ENCODE measurements at places on chromosomes 6 and 20. TPM values are rescaled to one million over a fixed set of nuclear protein-coding genes. Genes with fewer than 3 reads are reported as not detected.
A peak's percentile ranks its signal among the peaks of the same experiment; 100 is the strongest.

Gene TAGAP
- 84.4 TPM for polyA plus RNA-seq

Gene PTK6
- polyA plus RNA-seq: not detected

Gene PI3
- polyA plus RNA-seq: not detected

Gene FAM209B
- polyA plus RNA-seq: 0.56 TPM

- no peak overlapping the region for H3K4me3 ChIP-seq
- no peaks in the 10 kb centered on the region for H3K36me3 ChIP-seq
- DNase-seq: no peak
- H3K4me1 ChIP-seq: peaks cover 7% of the 10 kb centered on the region
Measured at GRCh38 chr20:9330151-9330550, 184.2 kb upstream of the LAMP5 start.

GRCh38 chr6:52610745-52611355, 34.0 kb upstream of the TRAM2 start:
- H3K27me3 ChIP-seq: peaks cover 13% of the 10 kb centered on the region
- no peaks in the 10 kb centered on the region for H3K4me1 ChIP-seq
- no peaks in the 10 kb centered on the region for H3K36me3 ChIP-seq
- no peak overlapping the region for H3K27ac ChIP-seq
- no peak for DNase-seq

- H3K4me1 ChIP-seq: no peaks in the 10 kb centered on the region
- no peak overlapping the region for H3K27ac ChIP-seq
- no peak overlapping the region for H3K4me3 ChIP-seq
- no peaks in the 10 kb centered on the region for H3K36me3 ChIP-seq
- no peak for DNase-seq
- H3K27me3 ChIP-seq: peaks cover 5% of the 10 kb centered on the region
Measured at GRCh38 chr20:61949714-61950640, 115.7 kb downstream of the TAF4 start.

DNA sequence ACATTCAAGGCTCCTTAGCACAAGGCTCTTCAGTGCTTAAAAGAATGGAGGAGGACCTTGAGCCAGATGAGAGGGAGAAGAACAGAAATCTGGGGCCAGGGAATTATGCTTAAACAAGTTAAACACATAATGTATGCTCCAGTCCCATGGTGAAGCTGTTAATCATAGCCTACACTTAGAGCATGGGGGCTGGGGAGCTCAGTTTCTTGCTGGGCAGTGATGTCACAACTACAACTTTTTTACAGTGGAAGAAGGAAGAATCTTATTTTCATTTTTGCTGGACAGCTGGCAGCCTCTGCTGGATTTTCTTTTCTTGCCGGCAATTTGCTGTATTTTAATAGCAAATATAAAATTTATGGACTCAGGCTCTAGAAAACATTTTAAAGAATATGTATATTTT, 432.5 kb downstream of the CD109 start:
- H3K4me3 ChIP-seq: no peak overlapping the region
- H3K36me3 ChIP-seq: no peaks in the 10 kb centered on the region
- no peaks in the 10 kb centered on the region for H3K27me3 ChIP-seq
- H3K4me1 ChIP-seq: no peaks in the 10 kb centered on the region
- no peak for DNase-seq

DNA sequence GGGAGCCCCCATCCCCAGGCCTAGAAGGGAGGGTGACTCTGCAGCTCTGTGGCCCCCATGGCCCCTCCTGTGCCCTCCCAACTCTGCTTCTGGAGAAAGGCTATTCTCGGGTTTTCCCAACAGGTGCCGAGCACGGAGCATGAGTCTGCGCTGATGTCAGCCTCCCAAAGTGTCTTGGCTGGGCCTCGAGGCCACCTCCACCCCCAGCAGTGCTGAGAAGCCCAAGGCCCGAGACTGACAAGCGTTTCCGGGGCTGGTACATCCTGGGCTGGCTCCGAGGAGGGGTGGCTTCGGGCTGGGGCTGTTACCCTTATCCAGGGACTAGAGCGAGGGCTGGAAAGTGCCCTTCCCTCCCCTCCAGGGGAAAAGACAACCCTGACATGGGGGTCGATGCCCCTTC, 60.2 kb upstream of the GATA5 start:
- DNase-seq: no peak
- H3K36me3 ChIP-seq: no peaks in the 10 kb centered on the region
- no peaks in the 10 kb centered on the region for H3K27me3 ChIP-seq
- no peak overlapping the region for H3K4me3 ChIP-seq

- H3K27ac ChIP-seq: no peak overlapping the region
- no peak overlapping the region for H3K4me3 ChIP-seq
- peaks cover 11% of the 10 kb centered on the region for H3K27me3 ChIP-seq
Measured at GRCh38 chr6:169795196-169795595, 43.8 kb downstream of the ERMARD start.

GRCh38 chr6:35146453-35146852, 5.3 kb upstream of the TCP11 start:
- DNase-seq: peak; percentile 33
- no peak overlapping the region for H3K4me3 ChIP-seq
- H3K27ac ChIP-seq: no peak overlapping the region

DNA sequence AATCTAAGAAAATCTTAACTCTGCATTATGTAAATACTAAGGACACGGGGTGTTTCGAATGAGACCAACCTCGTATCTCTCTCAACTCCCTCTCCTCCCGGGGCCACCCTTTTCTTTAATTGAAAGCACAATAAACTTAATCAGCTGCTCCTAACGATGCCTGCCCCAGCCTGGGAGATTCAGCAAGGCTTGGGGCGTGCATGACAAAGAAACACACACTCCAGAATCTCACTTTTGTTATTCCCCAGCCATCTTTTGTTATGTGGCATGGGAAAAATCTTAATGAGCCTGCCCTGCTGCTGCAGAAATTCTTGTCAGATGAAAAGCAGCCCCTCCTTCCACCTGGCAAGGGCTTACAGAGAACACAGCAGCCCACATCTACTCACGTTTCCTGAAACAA, 117.4 kb downstream of the TTLL2 start:
- no peaks in the 10 kb centered on the region for H3K4me1 ChIP-seq
- no peak overlapping the region for H3K27ac ChIP-seq
- no peak for DNase-seq
- peaks cover 8% of the 10 kb centered on the region for H3K27me3 ChIP-seq
- H3K4me3 ChIP-seq: no peak overlapping the region

DNA sequence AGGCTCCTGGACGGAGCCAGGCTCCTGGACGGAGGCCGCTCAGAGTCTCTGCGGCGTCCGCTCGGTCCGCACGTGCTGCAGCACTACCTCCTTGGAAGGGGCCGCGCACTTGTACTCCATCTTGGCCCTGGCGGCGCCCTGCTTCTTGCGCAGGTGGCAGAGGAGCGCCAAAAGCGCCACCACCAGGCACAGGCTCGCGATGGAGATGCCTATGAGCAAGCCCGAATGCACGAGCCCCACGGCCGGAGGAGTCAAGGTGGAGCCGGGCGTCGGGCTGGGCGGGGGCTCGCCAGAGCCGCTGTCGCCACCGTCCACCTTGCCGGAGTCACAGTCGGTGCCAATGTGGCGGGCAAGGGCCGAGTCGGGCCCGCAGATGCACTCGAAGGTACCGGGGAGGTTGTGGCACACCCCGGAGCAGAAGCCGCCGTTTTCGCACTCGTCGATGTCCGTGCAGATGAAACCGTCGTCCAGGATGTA, 1.7 kb downstream of the THBD start:
- H3K27me3 ChIP-seq: peaks cover 17% of the 10 kb centered on the region
- H3K27ac ChIP-seq: no peak overlapping the region
- H3K36me3 ChIP-seq: peaks cover 4% of the 10 kb centered on the region
- H3K4me1 ChIP-seq: peaks cover 17% of the 10 kb centered on the region

GRCh38 chr6:27882624-27883023, 29.6 kb downstream of the OR2B2 start:
- no peaks in the 10 kb centered on the region for H3K4me1 ChIP-seq
- peaks cover 5% of the 10 kb centered on the region for H3K27me3 ChIP-seq
- no peaks in the 10 kb centered on the region for H3K36me3 ChIP-seq
- H3K4me3 ChIP-seq: no peak overlapping the region

DNA sequence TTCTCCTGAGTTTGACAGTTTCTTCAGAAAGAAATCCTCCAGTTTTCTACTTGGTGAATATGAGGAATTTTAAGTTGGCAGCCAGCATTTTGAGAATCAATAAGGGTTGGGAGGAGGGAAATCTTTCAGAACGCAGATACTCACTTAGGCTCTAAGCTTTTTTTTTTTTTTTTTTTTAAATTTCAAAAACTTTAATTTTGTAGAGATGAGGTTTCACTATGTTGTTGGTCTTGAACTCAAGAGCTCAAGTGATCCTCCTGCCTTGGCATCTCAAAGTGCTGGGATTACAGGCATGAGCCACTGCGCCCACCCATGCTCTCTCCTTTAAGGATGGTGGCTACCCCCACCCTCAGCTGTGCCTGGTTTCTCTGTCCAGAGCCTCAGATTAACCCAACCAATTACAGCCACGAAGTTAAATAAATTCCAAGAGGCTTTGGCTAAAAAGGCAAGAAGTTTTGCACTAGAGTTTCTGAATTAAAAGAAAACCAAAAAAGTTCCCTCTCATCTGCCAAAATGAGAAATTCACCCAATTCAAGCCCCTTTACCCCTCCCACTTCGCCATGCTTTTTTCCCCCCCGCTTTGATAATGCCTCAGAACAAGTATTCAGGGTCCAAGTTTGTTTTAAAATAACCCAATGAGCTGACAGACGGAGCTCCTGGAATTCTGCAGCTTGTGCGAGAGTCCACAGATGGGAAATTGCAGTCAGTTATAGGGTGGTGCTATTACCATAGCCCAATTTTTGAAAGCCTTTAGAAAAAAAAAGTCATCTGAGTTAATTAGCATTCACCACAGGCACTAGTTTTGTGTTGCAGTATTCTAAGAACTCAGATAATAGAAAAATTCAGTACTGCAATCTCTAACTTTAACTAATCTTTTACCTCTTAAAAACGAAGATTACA, 94.3 kb upstream of the BEND3 start:
- H3K4me3 ChIP-seq: no peak overlapping the region
- no peaks in the 10 kb centered on the region for H3K4me1 ChIP-seq
- no peak overlapping the region for H3K27ac ChIP-seq
- DNase-seq: no peak
- H3K36me3 ChIP-seq: peaks cover 22% of the 10 kb centered on the region
- H3K27me3 ChIP-seq: no peaks in the 10 kb centered on the region

DNA sequence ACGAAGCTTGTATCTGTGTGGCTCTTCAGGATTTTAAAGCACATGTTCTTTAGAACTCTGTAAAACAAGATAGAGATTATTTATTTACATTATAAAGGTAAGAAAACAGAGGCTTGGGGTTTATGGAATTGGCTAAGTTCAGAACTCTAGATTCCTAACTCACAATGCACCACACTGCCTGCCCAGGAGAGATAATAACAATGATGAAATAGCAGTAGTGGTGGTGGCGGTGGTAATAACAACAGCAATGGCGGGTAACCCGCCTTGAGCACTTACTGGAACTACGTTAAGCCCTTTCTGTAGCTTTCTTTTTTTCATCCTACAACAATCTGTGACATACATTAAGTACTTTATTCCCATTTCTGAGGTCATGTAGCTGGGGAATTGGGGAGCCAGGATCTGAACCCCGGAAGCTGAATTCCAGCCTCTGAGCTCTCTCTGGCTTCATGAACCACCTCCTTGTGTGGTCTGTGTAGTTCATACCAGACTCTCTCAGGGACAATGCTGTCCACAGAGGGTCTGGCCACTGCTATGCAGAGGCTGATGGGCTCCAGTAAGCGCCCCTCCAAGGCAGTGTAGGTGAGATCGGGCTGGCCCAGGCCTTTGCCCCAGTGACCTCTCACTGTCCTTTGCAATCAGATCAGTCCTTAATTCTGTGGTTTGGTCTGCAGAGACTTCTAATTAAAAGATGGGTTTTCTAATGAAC, 260.9 kb downstream of the SLC24A3 start:
- no peak overlapping the region for H3K27ac ChIP-seq
- no peak for DNase-seq
- no peaks in the 10 kb centered on the region for H3K27me3 ChIP-seq
- H3K4me1 ChIP-seq: no peaks in the 10 kb centered on the region

GRCh38 chr6:170066679-170067078, 224.2 kb downstream of the DLL1 start:
- no peak overlapping the region for H3K4me3 ChIP-seq
- DNase-seq: no peak
- no peak overlapping the region for H3K27ac ChIP-seq
- H3K4me1 ChIP-seq: peaks cover 9% of the 10 kb centered on the region

- DNase-seq: no peak
- peaks cover 1% of the 10 kb centered on the region for H3K27me3 ChIP-seq
- H3K36me3 ChIP-seq: peaks cover 1% of the 10 kb centered on the region
- H3K27ac ChIP-seq: no peak overlapping the region
- no peak overlapping the region for H3K4me3 ChIP-seq
Measured at GRCh38 chr20:24166412-24166811, 177.8 kb upstream of the GGTLC1 start.

GRCh38 chr6:147285087-147285855, 81.1 kb downstream of the STXBP5 start:
- H3K27ac ChIP-seq: peak overlapping the region; percentile 20
- DNase-seq: peak; percentile 11
- no peaks in the 10 kb centered on the region for H3K36me3 ChIP-seq
- peaks cover 22% of the 10 kb centered on the region for H3K4me1 ChIP-seq
- H3K27me3 ChIP-seq: no peaks in the 10 kb centered on the region

GRCh38 chr6:108002365-108003221, 44.6 kb upstream of the SEC63 start:
- no peak for DNase-seq
- H3K4me1 ChIP-seq: no peaks in the 10 kb centered on the region
- peaks cover 1% of the 10 kb centered on the region for H3K27me3 ChIP-seq
- H3K4me3 ChIP-seq: no peak overlapping the region
- peaks cover 3% of the 10 kb centered on the region for H3K36me3 ChIP-seq

- DNase-seq: no peak
- H3K4me1 ChIP-seq: peaks cover under 1% of the 10 kb centered on the region
- H3K36me3 ChIP-seq: no peaks in the 10 kb centered on the region
- peaks cover 3% of the 10 kb centered on the region for H3K27me3 ChIP-seq
Measured at GRCh38 chr6:107305391-107305790, 154.0 kb downstream of the PDSS2 start.

DNA sequence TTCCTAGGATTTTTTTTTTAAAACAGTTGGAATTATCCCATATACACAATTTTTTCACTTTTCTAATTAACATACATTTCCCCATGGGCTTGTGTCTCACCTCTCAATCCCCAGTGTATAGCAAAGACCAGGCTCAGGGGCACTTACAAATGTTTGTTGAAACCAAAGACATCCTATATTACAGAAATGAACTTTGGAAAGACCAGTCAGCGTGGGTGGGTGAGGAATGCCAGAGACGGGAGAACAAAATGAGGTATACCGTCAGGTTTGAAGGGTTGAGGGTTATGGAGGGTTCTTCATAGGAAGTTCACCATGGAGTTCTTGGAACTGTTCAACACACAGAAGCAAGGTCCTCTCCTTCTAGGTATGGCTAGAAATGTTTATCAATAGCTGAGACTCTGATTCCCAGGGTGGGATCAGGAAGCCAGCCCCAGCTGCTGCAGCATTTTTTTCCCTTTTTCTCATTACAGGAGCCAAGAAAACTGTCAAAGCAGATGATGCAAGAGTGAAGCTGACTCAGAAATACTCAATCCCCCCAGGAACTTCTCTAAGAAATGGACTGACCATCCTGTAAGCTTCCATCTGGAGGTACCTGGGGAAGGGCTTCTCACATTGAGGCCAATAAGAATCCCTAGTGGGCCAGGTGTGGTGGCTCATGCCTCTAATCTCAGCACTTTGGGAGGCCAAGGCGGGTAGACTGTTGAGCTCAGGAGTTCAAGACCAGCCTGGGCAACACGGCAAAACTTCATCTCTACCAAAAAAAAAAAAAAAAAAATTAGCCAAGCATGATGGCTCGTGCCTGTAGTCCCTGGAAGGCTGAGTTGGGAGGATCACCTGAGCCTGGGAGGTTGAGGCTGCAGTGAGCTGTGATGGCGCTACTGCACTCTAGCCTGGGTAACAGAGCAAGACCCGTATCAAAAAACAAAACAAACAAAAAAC, 15.9 kb upstream of the TBC1D20 start:
- peaks cover 4% of the 10 kb centered on the region for H3K4me1 ChIP-seq
- peaks cover 26% of the 10 kb centered on the region for H3K36me3 ChIP-seq
- no peak overlapping the region for H3K4me3 ChIP-seq
